Cardiac atrium fibroblast (primary cell): ENCODE measurements at places on chromosomes 1 and 21. TPM values are rescaled to one million over a fixed set of nuclear protein-coding genes. Genes with fewer than 3 reads are reported as not detected.

Gene LRRC7
- total RNA-seq, result not detected in 2 replicates

Gene CAPN9
- not detected in 2 replicates for total RNA-seq

Gene SNX7
- total RNA-seq, result 24.0 and 24.7 TPM in 2 replicates

Gene OR10Z1
- not detected in 2 replicates for total RNA-seq

Gene CNKSR1
- not detected in 2 replicates for total RNA-seq

Gene POMGNT1
- 37.2 and 42.8 TPM in 2 replicates for total RNA-seq

Gene DCDC2B
- not detected in 2 replicates for total RNA-seq

Gene CD34
- 10.3 and 18.3 TPM in 2 replicates for total RNA-seq

Gene AGT
- total RNA-seq, result 0.16 TPM in 1 of 2 replicates, not detected in the other

Gene TACSTD2
- under 0.01 TPM in 1 of 2 replicates, not detected in the other for total RNA-seq

Gene SLFNL1
- 0.16 and 0.90 TPM in 2 replicates for total RNA-seq

Gene PARK7
- 210 and 220 TPM in 2 replicates for total RNA-seq

Gene LCE1F
- not detected in 2 replicates for total RNA-seq

Gene RGS5
- total RNA-seq, result 60.3 and 166 TPM in 2 replicates

Gene CFAP74
- total RNA-seq, result not detected in 2 replicates

Gene TRIM67
- total RNA-seq, result not detected in 2 replicates

Gene SELL
- under 0.01 and 0.81 TPM in 2 replicates for total RNA-seq

Gene FAM43B
- 0.32 TPM in 1 of 2 replicates, not detected in the other for total RNA-seq

Gene FAM151A
- not detected in 2 replicates for total RNA-seq

Gene MYCL
- 0.54 and 0.81 TPM in 2 replicates for total RNA-seq

Gene MAP10
- 1.3 and 1.6 TPM in 2 replicates for total RNA-seq

Gene THRAP3
- 58.3 and 69.5 TPM in 2 replicates for total RNA-seq

Gene TIE1
- total RNA-seq, result 3.8 and 11.7 TPM in 2 replicates

Gene SUSD4
- total RNA-seq, result not detected in 2 replicates

Gene SERTAD4
- total RNA-seq, result 0.18 TPM in 1 of 2 replicates, not detected in the other

Gene PLXNA2
- total RNA-seq, result 22.7 and 37.6 TPM in 2 replicates

Gene LCE3D
- not detected in 2 replicates for total RNA-seq

Gene GLIS1
- 1.6 and 1.8 TPM in 2 replicates for total RNA-seq

Gene CELA3A
- not detected in 2 replicates for total RNA-seq

Gene SSBP3
- total RNA-seq, result 12.3 and 19.9 TPM in 2 replicates

Gene PLK3
- 17.9 and 18.1 TPM in 2 replicates for total RNA-seq

Gene FCGR1A
- not detected in 2 replicates for total RNA-seq

Gene CRYAA
- total RNA-seq, result not detected in 2 replicates

Gene POLR3C
- total RNA-seq, result 18.2 and 21.2 TPM in 2 replicates

Gene CLEC20A
- total RNA-seq, result not detected in 2 replicates

Gene LRRC71
- total RNA-seq, result not detected in 2 replicates

Gene MATN1
- total RNA-seq, result not detected in 2 replicates

Gene CRABP2
- 2.1 and 2.5 TPM in 2 replicates for total RNA-seq

Gene SYT2
- total RNA-seq, result not detected in 2 replicates
